Stimulated activated CD8-positive, alpha-beta memory T cell treated with anti-CD3 and anti-CD28 coated beads, Interleukin-7, amount 100 ng/mL, for 4 hours (primary cell): ENCODE measurements at places on chromosomes 11 and 22.
A peak's percentile ranks its signal among the peaks of the same experiment; 100 is the strongest.

DNA sequence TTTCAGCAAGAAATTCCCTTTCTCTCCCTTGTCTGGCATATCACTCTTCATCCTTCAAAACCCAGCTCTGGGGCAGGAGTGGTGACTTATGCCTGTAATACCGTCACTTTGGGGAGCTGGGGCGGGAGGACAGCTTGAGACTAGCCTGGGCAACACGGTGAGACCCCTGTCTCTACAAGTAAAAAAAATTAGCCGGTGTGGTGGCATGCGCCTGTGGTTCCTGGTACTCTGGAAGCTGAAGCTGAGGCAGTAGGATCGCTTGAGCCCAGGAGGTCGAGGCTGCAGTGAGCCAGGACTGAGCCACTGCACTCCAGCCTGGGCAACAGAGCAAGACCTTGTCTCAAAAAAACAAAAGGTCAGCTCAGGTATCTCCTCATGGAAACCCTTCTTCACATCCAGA is 1.4 kb upstream of the RCE1 start:
- no peak for DNase-seq

GRCh38 chr11:72224564-72225410 is at the start of gene INPPL1:
Gene INPPL1, plus strand, starts transcription at chr11:72224767. Its CDS starts 218 bp downstream, at chr11:72224985.
- no peak for DNase-seq

- no peak for DNase-seq
Measured at GRCh38 chr11:42311944-42312343, 852.5 kb upstream of the LRRC4C start.

GRCh38 chr11:112689851-112690250 is 271.4 kb upstream of the NCAM1 start:
- DNase-seq = no peak

- DNase-seq = no peak
Measured at GRCh38 chr11:86408845-86409244, 34.2 kb downstream of the CCDC81 start.

GRCh38 chr11:96230686-96231085 is 112.3 kb downstream of the MAML2 start:
- DNase-seq = no peak

- DNase-seq = no peak
Measured at GRCh38 chr22:19797086-19798002, 36.8 kb downstream of the TBX1 start.

DNA sequence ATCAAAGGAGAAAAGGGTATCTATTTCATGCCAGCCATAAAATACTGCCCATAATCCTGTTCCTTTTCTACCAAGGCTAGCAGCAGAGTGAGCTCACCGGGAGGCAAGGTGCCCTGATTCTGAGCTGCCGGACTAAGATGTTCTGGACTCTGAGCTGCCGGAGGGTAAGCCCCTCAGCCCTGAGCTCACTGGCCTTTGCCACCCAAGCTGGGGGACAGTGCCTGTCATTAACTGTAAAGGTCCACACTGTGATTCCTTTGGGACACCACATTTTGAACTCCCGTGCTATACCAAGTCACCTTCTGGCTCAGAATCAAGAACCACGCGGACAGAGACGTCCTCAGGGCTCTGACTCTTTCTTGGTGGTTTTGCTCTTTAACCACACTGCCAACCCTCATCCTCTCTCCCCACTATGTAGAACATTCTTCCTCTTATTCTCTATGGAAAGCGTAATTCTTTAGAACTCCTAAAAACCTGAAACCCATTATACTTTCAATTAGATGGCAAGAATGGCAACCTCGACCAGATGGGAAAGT is 88.4 kb upstream of the BID start:
- no peak for DNase-seq

GRCh38 chr11:104073950-104074705 is 37.7 kb downstream of the DDI1 start:
- DNase-seq = no peak

- no peak for DNase-seq
Measured at GRCh38 chr11:44228379-44228778, 81.6 kb downstream of the ALX4 start.

DNA sequence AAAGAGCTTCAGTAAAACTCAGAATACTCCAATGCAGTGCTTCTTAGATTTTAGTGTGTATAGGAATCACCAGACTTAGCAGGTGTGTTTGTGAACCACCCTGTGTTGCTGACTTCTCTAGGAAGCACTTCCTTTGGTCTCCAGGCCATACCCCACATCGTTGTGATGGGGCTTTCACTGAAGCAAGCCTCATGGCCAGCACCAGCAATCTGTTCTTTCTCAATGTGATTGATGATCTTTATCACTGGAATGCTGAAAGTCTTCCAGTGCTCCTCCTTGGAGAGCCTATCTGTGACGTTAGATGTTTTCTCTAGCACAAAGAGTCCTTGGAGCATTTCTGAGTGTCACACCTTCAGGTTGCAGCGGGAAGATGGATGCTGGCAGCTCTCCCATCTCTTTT is 280.5 kb downstream of the DDX10 start:
- DNase-seq = no peak

- DNase-seq = peak; percentile 15
Measured at GRCh38 chr11:35305670-35306382, 113.5 kb downstream of the SLC1A2 start.

GRCh38 chr11:45048313-45048841 is 97.7 kb upstream of the TP53I11 start:
- DNase-seq = no peak

GRCh38 chr11:104033134-104033533 is 3.3 kb upstream of the DDI1 start:
- no peak for DNase-seq

DNA sequence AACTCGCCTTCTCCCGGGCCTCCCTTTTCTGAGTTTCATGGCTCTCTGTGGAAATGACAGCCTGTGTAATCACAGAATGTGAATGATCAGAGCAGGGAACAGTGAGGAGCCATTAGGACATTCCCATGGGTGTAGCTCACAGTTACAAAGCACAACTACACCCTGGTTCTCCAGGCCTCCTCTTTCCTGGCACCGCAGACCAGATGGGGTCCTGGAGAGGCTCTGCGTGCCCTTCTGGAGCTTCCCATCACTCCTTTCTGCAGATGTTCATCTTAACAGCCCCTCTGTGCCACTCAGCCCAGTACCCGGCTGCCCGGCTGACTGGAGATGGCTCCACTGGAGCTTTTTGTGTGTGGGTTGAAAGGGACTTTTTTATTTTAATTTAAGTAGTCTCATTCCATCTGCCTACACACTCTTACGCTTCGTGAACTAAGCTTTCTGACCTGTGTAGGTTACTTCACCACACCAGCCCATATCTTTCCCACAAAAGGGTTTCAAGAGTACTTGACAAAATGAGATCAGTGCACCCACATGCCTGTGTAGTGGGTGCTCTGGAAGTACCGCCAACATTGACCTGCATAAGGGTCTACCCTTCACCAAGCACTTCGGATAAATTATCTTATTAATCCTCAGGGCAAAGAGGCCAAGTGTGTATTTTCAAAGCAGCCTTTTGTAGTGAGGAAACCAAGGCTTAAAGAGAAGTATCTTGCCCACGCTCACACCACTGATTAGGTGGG is 29.8 kb downstream of the SREBF2 start:
- peak; percentile 28 for DNase-seq

DNA sequence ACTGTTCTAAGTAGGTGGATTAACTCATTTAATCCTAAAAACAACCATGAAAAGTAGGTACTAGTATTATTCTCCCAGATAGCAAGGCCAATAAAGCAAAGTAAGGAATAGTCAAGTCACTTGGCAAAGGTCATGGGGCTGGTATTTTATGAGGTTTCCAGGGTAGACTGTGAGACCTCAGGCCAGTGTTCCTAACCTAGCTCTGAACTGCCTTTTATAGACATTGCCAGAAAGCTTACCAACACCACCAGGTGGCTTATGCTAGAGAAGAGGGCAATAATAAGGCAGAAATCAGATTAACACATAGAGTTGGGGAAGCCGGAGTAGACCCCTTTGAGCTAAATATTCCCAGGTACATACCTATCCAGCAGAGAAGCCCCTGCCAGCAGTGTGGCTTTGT is 490.9 kb upstream of the TENM4 start:
- DNase-seq = no peak

- DNase-seq = no peak
Measured at GRCh38 chr11:116172156-116172555, 600.6 kb downstream of the BUD13 start.

- DNase-seq = peak; percentile 46
Measured at GRCh38 chr11:363948-364761, 5.1 kb upstream of the B4GALNT4 start.
